ENCODE measurements at places on chromosomes 7 and 10.

GRCh38 chr10:121128164-121128563 is 277.0 kb downstream of the WDR11 start:
- no peak for DNase-seq

- DNase-seq, result peak; percentile 9
These were observed 401.9 kb downstream of the TNS3 start for GRCh38 chr7:47179812-47180515.

GRCh38 chr7:91212582-91212981 is 51.7 kb upstream of the FZD1 start:
- DNase-seq, result no peak

GRCh38 chr7:105141068-105141467 is 127.1 kb downstream of the KMT2E start:
- DNase-seq, result no peak

GRCh38 chr7:107917763-107918651 is 27.0 kb downstream of the DLD start:
- DNase-seq, result no peak

DNA sequence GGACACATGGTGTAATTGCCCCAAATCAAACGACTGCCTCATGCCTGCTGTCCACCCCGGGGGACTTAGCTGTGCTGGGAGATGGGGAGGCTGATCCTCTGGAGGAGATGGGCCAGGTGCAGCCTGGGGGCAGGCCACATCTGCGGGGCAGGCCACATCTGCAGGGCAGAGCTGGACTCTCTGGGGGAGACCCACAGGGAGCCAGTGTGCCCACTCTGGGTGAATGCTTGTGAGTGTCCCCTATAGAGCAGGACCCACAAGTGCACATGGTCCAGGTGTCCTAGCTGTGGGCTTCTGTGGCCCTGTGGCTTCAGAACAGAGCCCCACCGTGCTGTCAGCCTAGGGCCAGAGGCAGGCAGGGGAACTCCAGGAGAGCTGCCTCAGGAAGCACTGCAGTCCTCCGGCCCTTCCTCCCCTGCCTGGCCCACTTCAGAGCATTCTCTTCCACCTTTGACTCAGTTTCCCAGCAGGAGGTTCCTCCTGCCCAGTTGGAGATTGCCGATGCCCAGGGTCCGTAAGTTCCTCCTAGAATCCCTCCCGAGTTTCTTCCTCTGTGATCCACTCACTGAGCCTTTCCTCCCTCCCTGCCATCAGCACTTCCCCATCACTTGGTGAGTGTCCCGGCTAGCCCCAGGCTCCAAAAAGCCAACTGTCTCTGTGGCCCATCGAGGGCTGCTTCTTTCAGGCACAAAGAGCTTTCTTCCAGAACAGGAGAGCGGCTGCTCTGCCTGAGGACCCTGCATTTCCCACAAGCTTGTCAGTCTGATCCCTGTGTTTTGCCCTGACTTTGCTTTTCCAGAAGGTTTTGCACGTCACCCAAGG is 50.3 kb downstream of the ADCYAP1R1 start:
- DNase-seq, result no peak

DNA sequence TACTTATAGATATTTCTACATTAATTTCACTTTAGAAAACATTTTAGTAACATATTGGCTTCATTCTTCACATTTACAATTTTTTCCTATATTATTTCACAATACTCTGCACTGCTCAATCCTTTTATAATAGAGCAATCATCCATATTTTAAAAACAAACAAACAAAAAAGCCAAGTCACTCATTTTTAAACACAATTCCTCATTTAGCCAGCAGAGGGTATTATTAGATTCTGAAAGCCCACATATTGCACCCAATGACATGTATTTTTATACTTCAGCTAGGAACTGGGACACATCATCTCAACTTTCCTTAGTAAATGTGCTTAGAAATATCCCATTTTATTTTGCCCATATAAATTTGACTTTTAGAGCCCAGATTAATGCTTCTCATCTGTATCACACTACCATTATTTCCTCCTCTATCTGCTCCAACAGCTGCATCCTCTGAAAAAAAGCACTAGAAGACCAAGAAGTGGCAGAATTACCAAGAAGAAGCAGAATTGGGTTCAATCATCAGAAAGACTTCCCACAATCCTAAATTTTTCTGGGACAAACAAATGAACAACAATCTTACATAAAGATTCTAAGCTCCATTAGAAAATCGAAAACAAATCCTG is 29.5 kb downstream of the CTNNA3 start:
- DNase-seq, result no peak

- DNase-seq, result no peak
These were observed 96.1 kb downstream of the NKX6-2 start for GRCh38 chr10:132689721-132690360.

DNA sequence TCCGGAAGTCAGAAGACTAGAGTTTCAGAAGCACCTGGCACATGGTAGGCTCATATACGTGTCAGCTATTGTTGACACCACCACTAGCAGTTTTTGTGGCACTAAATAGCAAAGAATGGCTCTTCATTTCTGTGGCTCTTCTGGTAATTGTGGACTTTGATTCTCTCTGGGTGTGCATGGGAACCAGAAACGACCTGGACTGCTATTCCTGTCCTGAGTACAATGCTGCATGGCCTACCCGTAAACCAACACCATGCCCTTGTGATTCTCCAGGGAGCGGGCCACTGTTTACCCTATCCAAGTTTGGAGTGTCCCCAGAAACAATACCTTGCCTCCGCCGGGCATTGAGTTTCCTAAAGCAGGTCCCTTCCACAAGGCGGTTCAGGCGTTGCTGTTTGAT is 162.9 kb upstream of the AOAH start:
- DNase-seq, result no peak

DNA sequence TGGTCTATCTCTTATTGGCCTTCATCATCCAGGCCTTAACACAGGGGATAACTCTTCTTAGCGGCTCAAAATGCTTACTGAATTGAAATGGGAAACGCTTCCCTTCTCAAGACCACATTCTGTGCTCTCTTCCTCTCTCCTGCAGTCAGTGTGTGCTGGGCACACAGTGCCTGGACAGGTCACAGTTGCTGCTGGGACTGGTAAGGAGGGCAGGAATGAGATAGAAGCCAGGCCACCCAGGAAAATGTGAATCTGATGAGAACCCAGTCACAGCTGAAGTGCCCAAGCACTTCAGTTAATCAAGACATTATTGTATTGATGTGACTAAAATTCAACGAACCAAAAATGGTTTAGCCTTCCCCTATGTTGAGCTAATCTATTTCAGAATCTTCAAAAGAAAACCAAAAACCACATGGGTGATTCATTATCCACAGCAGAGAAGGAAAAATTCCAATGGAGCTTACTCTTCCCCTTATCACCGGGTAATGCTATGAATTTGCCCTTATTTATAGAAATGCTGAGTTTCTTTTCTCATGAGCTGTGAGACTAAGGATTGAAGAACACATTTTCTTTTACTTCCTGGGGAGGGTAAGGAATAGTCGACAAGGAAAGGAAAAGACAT is 41.2 kb upstream of the PLPP4 start:
- no peak for DNase-seq

DNA sequence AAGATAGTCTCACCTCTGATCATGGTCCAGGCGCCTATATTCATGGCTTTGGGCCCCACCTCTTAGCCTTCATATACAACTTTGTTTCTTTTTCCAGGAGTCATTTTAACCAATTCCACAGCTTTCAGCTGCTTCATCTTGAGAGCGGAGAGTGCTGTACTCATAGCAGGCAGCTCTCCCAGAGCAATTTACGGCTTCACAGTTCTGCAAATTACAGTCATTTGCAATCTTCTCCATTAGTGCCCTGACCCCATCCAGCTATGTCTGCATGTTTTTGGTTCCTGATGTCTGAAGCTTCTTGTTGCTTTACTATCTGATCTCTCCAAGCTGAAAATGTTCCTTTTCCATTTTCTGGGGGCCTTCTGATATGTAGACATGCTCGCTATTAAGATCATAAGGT is 18.0 kb upstream of the MEST start:
- DNase-seq, result no peak

Data from hypothalamus (tissue), 51 donors.